Mesangial cell (primary cell): ENCODE measurements at places on chromosomes 12 and 14. TPM values are rescaled to one million over a fixed set of nuclear protein-coding genes. Genes with fewer than 3 reads are reported as not detected.

Gene SMOC1
- total RNA-seq: 0.13 and 0.16 TPM in 2 replicates

Gene HAL
- total RNA-seq: 0.25 TPM in 1 of 2 replicates, not detected in the other

Gene LTBP2
- 153 and 170 TPM in 2 replicates for total RNA-seq

Gene ANP32D
- total RNA-seq: not detected in 2 replicates

Gene DAO
- not detected in 2 replicates for total RNA-seq
